Stimulated activated CD4-positive, alpha-beta T cell treated with anti-CD3 and anti-CD28 coated beads, Interleukin-4, amount 100 ng/mL, for 1 hour (primary cell): ENCODE measurements at places on chromosomes 11 and 22.

DNA sequence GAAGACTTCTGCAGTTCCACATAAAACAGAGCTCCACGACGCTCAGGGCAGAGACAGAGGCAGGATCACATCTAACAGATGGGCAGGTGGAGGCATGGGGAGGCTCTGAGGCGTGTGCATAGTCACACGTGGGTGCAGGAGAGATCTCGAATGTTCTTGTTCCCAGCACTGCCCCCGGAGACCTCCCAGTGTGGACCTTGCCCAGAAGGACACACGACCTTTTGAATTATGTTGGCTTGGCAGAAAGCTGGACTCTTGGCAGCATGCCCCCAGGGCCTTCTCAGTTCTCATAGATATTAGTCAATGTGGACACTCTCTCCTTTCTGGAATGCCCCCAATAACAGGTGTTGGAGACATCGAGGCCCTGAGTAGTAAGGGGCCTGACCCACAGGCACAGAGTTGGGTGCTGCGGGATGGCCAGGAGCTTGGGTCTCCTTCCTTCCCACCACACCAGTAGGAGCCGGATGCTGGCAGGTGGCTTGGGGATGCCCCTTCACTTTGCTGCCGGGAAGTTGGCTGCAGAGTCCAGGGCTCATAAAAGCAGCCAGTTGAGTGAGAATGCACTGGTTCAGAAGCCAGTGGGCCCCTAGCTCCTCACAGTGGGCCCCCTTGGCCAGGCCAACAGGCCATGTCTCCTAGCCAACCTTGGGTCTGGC lies 12.1 kb downstream of the MYEOV start:
- DNase-seq = no peak

DNA sequence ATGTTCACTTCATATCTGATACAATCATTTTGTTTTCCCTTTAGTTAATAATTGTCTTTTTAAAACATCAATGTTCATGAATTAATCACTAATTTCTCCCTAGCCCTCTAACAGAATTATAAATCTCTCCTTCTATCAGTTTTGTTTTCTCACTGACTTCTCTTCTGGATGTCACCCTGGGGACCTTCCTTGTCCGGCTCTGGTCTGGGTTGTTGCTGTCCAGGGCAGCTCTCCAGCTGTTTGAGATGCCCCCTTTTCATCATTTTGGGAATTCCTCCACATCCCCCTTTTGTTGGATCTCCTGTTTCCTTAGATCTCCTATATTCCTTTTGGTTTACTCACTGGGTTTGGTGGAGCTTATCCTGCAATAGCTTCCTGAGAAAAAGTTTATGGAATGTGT lies 35.6 kb upstream of the PSMA1 start:
- DNase-seq = no peak

- no peak for DNase-seq
Measured at GRCh38 chr11:109435121-109435742, 13.2 kb downstream of the C11orf87 start.

- no peak for DNase-seq
Measured at GRCh38 chr11:126515501-126515900, 160.0 kb downstream of the ST3GAL4 start.

GRCh38 chr22:49307481-49307830 lies 520.2 kb downstream of the BRD1 start:
- no peak for DNase-seq
